Fibroblast of the aortic adventitia (primary cell): ENCODE measurements at places on chromosomes 1 and 21. TPM values are rescaled to one million over a fixed set of nuclear protein-coding genes. Genes with fewer than 3 reads are reported as not detected.

DNA sequence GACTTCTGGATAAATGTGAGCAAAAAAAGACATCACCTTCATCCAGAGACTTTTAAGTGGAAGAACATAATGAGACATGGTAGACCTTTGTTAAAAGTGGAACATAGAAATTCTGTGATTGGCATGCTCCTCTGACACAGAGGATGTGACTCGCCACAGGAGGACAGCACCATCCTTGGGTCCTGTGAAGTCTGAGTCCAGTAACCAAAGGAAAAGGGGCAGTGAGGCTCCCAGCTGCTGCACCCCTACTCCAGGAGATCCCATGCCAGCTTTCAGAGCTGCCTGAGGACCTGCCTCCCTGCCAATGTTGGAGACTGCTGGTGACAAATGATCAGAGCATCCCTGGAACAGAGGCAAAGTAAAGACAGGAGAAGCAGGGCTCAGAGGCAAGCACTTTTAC, 136.2 kb downstream of the BRINP2 start:
- no peak for DNase-seq

DNA sequence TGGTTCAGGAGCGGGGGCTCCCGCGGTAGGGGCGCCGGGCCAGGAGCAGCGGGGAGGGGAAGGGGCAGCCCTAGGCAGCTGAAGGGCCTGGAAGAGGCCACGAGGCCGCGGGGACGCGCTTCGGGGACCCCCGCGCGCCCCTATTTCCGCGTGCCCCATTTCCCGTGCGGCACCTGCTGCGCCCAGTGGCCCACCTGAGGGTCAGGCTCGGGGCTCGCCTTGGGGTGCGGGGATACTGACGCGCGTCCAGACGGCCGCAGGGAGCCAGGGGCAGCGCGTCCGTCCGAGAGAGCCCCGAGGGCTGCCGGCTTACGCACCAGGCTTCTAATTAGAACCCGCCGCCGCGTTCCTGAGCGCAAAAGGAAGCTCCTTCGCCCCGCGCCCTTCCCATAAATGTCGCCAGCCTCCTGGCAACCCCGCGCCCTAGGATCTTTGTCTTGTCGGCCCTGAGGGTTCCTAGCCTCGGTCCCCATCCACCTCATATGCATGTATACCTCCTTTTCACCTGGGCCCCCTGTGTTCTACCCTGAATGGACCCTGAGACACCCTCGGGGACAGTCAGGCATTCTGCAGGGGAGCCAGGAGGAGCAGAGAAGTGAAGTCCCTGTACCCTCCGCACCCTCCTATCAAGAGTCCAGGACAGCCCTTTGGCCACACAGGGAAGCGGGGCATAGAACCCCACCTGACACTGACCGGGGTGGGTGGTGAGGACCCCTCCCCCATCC, 1.8 kb downstream of the WNT3A start:
- no peak for DNase-seq

DNA sequence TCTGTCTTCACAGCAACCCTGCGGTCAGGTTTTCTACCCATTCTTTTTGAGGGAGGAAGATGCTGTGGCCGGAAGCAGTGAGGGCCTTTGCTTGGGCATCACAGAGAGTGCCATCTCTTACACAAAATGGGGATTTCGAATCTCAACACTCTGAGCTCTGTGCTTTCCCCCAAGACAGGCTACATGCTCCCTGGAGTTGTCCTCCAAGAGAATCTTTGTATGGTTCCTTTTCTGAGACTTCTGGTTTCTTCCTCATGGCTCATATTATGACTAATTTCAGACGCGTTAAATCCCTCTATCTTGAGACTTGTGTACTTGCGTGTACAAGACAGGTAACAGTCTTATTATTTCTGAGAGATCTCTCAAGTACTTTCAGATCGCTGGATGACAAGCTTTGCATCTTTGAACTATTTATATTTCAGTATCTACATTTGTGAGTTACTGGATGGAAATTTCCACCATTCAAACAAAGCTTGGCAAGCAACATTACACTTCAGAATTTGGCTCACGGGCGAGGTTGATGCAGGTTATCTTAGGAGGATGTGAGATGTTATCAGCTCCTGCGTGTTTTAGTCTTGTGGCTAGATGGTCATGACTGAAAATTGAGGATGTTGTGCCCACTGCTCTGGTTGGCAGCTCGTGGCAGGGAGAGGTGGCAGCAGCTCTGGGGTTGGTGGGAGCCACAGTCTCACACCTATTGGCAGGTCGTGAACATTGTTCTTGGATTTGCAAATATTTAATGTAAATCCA, 19.4 kb downstream of the ABCG1 start:
- no peak for DNase-seq

- no peak for DNase-seq
These were observed 49.6 kb downstream of the TARBP1 start for GRCh38 chr1:234429434-234429806.

- DNase-seq: no peak
These were observed 684 bp downstream of the LTN1 start for GRCh38 chr21:28991861-28992525.

GRCh38 chr1:208979776-208980175, 603.7 kb upstream of the CAMK1G start:
- DNase-seq: peak; percentile 66

DNA sequence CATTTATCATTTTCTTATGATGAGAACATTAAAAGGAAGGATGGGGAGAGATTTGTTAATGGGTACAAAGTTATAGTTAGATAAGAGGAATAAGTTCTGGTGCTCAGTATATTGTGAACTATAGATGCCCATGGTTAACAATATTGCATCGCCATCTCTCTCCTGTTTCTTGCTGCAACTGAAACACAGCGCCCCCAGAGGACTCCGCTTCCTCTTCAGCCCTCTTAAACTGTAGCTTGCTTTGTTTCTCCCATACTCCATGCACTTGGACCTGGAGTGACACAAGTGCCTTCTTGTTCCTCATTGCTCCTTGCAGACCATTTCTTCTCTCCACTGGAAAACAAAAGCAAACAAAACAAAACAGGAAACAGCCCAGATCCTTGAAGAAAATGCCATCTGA, 70.1 kb upstream of the NTPCR start:
- DNase-seq: peak; percentile 13

DNA sequence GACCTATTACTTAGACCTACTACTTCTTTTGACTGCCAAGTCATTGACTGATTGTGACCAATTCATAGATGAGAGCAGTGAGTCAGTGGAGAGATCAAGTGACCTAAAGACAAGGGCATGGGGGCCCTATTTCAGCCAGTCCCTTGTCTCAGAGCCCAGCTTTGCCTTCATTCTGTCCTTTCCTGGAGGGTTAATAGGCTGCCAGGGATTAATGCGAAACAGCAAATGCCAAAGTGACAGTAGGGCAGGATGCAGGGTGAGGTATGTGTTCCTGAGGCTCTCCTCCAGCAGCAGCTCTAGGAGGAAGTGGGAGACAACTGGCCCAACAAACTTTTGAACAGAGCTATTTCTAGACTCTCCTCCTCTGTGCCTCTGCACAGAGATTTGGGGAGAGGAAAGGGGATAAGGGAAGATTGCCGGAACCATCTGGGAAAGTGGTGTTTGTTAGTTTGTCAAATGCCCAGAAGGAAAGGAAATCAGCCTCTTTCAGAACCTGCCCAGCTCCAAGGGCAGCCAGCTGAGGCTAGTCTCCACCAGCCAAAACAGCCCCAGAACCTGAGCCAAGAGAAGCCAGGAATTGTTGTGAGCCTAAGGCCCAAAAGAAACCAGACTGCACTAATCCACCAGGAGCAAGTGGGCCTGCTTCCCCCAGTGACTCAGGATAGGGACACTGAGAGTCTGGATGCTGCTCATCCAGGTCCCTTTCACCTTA, 4.9 kb upstream of the S100A3 start:
- DNase-seq: peak; percentile 61

GRCh38 chr1:13728091-13728715, 28.2 kb downstream of the PRDM2 start:
- DNase-seq: no peak

DNA sequence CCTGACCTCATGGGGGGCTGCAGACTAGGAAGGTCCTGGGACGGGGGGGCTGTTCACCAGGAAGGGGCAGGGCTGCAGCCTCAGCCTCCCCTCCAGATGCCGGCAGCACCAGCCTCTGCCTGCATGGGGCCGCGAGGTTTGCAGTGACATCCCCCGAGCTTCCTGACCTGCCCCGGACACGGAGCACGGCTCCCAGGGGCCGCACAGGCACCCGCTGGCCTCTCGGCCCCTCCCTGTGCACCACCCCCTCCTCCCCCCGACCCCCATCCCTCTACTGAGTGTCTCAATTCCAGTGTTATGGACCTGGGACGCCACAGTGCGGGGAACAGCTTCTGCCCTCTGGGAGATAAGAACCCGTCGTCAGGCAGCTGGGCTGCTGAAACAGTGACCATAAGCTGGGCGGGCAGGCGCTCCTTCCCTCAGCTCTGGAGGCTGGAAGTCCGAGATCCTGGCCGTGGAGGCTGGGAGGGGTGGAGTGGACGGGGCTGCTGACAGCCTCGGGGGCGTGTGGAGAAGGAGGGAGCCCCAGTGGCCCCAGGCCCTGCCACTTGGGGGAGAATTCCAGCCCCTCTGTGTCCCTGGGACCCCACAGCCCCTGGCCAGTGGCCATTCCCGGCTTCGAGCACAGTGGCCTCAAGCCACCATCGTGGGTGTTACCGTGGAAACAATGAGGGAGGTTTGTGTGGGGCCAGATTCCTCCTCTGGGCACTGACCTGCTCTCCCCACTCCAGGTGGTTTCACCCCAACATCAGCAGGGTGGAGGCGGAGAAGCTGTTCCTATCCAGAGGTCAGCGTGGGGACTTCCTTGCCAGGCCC, 11.6 kb downstream of the RNF223 start:
- DNase-seq: peak; percentile 14

- DNase-seq: no peak
These were observed 19.9 kb upstream of the ARHGEF16 start for GRCh38 chr1:3434406-3435110.

- DNase-seq: peak; percentile 10
These were observed 219.8 kb downstream of the NEGR1 start for GRCh38 chr1:72062584-72062983.

- DNase-seq: peak; percentile 19
These were observed 119.9 kb downstream of the FASLG start for GRCh38 chr1:172778456-172779455.

DNA sequence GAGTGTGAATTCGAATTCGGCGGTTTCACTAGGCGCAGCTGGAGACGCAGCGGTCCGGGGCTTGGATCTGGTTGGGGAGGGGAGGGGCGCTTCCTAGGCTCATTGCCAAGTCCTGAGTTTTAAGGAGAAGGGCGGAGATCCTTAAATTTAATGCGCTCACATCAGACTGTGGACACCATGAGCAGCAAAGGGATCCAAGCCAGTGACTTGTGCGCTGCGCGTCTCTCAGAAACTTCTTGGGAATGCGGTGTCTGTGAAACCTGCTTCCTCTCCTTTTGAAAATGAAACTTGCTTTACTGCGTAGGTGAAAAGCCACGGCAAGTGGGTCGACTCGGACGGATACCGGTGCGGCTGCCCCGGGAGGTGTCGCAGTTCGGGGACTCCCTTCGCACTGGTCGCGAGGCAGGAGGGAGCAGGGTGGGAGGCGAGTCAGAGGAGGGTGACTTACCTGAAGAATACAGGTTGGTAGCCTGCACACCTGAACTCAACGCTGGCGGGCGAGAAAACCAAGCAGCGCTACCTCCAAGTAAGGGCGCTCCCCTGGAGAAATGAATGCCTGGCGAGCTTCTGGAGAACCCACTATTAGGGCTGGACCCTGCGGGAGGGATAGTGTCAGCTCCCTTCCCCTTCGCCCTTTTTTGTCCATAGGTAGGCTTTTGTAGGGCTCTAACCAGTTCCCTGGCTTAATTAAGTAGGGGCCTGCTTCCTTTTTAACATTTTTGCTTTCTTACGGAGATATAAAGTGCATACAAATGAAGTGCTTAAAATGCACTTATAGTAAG, 992 bp downstream of the TENT5C start:
- DNase-seq: peak; percentile 58

DNA sequence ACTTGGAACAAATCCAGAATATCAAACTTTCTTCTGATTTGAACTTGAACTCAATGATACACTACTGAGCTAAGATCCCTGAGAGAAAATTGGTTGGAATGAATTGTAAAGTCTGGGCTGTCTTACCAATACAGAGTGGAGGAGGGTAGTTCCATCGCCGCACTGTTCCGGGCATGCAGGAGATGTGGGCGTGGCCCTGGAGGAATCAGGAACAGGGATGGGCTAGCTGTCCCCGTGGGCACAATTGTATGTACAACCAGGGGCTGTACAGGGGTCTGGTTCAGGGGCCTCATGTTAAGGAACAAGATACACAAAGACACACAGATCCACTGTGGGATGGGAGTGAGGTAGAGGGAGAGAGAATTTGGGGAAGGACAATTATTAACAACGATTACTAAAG, 144.3 kb downstream of the ZSCAN20 start:
- DNase-seq: no peak

DNA sequence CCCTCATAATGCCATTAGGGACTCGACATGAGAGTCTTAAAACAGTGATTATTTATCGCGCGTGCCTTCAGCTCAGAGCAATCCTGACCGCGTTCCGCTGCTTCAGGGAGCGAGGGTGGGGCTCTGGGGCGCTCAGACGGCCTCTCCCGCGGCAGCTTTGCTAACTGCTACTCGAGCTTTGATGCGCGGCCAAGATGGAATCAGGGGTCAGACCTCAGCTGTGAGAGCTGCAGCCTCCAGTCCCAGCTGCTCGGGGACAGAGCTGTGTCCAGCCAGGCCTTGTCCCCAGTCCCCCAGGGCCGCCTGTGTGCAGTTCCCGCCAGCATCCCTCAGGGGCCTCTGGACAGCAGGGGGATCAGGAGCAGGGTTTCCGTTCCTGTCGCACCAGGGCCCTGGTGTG, 104.6 kb upstream of the TTC34 start:
- DNase-seq: no peak

DNA sequence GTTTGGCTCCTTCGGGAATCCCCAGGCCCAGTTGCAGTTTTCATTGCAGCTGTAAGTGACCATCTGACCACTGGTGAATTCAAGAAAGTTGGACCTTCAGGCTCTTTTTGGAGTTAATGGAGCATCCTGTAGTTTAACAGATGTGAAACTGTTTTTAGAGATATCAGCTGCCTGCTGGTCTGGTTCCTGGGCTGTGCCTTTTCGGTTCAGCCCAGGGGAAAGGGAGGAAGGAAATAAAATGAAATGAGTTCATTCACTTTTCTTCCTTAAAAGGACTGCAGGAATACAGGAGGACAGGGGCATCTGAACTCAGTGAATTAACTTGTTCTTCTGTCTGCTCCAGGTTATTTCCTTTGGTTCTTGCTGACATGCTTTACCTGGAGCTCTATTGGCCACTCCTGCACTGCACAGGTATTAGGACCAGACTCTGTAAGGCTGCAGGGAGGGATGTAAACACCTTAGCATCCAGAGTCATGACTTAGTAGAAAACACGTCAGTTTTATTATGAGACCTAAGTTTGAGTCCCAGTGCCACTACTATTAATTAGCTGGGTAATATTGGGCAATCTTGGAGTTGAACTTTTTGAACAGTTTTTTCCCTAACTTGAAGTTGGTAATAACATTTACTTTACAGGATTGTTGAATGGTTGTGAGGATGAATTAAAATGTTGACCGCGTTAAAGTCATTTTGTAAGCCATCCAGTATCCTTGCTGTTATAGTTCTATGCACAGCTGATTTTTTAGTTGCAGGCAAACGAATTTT, 83.6 kb downstream of the LRRC8D start:
- no peak for DNase-seq

- DNase-seq: no peak
These were observed 10.7 kb upstream of the HNRNPU start for GRCh38 chr1:244874974-244875579.

THBS3 gene
- 29.3 and 41.1 TPM in 2 replicates for total RNA-seq

ACKR1 gene
- not detected in 2 replicates for total RNA-seq

CFAP298 gene
- total RNA-seq: 14.1 and 17.9 TPM in 2 replicates

KLHDC8A gene
- total RNA-seq: not detected in 2 replicates

FCN3 gene
- total RNA-seq: not detected in 2 replicates
